Ovary (tissue), 10 donors: ENCODE measurements at places on chromosomes 6 and 20.

DNA sequence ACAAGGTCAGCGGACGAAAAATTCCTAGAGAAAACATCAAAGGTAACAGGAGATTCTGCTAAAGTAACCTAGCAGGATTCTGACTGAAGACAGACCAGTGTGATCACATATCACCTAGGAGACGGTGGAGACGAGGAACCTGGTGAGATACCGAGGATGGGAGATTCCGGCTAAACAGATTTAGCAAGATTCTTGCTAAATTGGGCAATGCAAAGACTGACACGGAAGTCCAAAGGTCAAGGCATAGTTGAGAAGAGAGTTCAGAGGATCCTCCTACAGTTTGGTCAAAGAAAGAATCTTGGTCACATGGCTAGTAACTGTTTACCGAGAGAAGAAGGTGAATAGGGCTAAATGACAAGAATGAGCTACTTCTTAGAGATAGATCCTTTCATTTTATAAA lies 61.1 kb downstream of the TMEM170B start:
- H3K36me3 ChIP-seq = no peaks in the 10 kb centered on the region
- no peak for DNase-seq
- H3K4me1 ChIP-seq = peaks cover 5% of the 10 kb centered on the region
- H3K27me3 ChIP-seq = no peaks in the 10 kb centered on the region
- no peak overlapping the region for H3K27ac ChIP-seq

GRCh38 chr6:158357570-158358216 lies 45.4 kb downstream of the TULP4 start:
- H3K4me3 ChIP-seq = no peak overlapping the region
- no peak for DNase-seq
- H3K27ac ChIP-seq = no peak overlapping the region
- no peaks in the 10 kb centered on the region for H3K36me3 ChIP-seq
- no peaks in the 10 kb centered on the region for H3K27me3 ChIP-seq
- H3K4me1 ChIP-seq = no peaks in the 10 kb centered on the region

- no peaks in the 10 kb centered on the region for H3K4me1 ChIP-seq
- no peaks in the 10 kb centered on the region for H3K27me3 ChIP-seq
- no peak for DNase-seq
- H3K36me3 ChIP-seq = no peaks in the 10 kb centered on the region
- H3K27ac ChIP-seq = no peak overlapping the region
Observed at GRCh38 chr6:44422531-44422930, 35.0 kb downstream of the CDC5L start.

DNA sequence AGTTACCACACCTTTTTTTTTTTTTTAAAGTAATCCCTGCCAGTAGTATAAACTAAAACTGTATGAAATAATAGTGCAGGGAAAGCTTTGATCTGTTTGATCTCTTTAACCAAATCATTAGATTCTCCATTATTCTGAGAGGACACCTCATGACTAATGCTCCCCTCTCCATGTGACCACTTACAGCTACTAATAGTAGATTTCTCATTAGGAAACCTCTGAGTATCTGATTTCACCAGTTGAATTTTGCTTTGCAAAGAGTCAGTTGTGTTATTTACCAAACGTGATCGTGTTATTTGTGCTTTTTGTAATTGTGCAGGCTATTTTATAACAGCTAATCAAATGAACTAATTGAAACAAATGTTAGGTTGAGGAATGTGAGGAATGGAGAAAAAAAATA lies 12.5 kb downstream of the CASP8AP2 start:
- peaks cover 2% of the 10 kb centered on the region for H3K4me1 ChIP-seq
- no peaks in the 10 kb centered on the region for H3K27me3 ChIP-seq
- DNase-seq = no peak
- no peak overlapping the region for H3K27ac ChIP-seq
- no peak overlapping the region for H3K4me3 ChIP-seq
- no peaks in the 10 kb centered on the region for H3K36me3 ChIP-seq

DNA sequence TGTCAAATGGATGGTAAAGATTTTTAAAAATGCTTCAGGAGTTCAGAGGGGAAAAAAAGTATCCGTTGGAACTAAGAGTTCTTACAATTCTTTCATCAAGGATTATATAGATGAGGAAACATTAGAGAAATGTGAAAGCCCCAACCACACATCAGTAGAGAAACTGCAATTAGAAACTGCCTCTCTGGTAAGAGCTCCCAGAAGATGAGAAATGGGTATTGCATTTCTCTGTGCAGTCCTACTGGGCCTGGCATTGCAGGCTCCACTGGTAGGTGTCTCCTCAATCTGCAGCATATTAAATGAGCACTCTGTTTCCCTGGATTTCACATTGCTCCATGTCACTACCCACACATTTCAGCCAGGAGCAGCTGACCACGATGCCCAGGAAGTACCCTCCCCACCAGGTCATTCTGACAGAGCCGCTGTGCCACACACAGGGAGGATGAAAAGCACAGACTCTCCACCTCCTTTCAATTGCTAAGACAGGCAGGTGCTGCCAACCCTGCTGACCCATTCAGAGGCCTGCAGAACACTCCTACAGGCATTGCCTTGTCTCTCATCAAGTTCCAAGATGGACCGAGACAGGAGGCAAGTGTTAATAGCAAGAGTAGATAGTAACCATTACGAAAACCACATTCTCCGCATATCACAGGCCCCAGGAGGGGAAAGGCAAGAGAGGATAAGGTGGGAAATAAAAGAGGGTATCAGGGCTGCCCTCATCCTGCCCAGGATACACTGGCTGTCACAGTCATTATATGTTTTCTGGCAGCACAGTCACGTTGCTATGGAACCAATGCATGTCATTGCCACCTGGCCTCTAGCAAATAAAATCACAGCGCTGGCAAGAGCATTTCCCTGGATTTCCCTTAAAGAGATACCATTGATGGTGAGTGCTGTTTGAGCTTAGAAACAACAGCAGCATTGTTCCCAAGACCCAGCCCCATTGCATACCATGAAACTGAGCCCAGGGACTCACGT lies 241.7 kb downstream of the ATXN1 start:
- no peaks in the 10 kb centered on the region for H3K27me3 ChIP-seq
- H3K4me3 ChIP-seq = no peak overlapping the region
- H3K27ac ChIP-seq = no peak overlapping the region
- H3K4me1 ChIP-seq = peaks cover 2% of the 10 kb centered on the region
- no peaks in the 10 kb centered on the region for H3K36me3 ChIP-seq
